Posterior cingulate gyrus (tissue), 11 donors: ENCODE measurements at places on chromosomes 16 and 17.

- DNase-seq = no peak
Observed at GRCh38 chr16:23498863-23499262, 11.4 kb downstream of the GGA2 start.

DNA sequence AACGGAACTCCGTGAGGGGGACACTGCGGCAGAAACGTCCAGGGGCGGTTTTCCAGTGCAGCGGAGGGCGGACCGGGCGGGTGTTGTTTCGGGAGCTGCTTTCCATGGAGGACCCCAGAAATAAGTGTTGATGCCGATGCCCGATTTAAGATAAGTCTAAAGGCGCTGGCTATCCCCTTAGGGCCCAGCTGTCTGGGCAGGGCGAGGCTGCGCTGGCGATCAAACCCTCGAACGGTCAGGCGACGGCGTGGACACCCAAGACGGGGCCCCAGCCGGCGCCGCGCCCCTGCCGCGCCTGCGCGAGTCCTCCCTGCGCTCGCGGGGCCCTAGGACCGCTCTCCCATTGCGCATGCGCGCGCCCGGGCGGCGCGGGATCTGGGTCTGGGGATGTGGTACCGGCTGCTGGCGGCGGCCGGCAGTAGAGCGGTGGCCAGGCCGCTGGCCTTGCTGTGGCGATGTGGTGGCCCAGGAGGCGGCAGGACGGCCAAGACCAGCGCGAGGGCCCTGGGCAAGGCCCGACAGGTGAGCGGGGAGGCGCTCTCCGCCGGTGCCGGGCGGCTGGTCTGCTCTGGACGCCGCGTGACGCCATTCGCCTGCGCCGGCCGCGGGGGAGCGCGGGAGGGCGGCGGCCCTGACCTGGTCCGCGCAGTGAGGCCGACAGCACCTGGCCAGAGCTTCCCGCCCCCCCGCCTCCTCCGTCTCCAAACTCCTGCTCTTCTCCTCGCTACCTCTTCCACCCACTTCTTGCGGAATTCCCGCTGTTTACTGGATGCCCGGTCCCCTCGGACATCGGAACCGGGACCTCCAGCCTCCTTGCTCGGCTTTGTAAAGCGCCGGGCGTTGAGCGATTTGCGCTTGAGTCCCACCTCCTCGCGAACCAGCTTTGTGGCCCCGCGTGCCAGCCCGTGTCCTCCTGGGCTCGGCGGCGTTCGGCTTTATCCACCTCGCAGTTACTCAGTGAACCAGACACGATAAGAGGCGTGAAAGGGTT, 24.0 kb downstream of the DEF8 start:
- peak; percentile 83 for DNase-seq

DNA sequence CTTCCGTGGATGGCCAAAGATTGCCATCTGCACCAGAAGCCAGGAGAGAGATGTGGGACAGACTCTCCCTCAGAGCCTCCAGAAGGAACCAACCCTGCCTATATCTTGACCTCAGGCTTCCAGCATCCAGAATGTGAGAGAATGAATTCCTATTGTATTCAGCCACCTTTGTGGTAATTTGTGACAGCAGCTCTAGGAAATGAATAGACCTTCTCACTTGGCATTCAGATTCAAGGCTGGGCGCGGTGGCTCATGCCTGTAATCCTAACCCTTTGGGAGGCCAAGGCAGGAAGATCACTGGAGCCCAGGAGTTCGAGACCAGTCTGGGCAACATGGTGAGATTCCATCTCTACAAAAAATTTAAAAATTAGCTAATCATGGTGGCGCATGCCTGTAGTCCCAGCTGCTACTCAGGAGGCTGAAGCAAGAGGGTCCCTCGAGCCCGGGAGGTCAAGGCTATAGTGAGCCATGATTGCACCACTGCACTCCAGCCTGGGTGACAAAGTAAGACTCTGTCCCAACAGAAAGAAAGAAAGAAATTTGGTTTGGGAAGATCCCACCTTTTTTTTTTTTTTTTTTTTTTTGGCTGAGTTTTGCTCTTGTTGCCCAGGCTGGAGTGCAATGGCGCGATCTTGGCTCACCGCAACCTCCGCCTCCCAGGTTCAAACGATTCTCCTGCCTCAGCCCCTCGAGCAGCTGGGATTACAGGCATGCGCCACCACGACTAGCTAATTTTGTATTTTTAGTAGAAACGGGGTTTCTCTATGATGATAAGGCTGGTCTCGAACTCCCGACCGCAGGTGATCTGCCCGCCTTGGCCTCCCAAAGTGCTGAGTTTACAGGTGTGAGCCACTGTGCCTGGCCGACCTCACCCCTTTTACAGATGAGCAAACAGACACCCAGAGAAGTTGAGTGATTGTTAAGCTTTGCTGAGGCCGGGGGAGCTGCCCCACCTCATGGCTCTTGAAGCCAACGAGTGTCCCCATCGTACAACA, 4.3 kb upstream of the CPSF4L start:
- DNase-seq = no peak

DNA sequence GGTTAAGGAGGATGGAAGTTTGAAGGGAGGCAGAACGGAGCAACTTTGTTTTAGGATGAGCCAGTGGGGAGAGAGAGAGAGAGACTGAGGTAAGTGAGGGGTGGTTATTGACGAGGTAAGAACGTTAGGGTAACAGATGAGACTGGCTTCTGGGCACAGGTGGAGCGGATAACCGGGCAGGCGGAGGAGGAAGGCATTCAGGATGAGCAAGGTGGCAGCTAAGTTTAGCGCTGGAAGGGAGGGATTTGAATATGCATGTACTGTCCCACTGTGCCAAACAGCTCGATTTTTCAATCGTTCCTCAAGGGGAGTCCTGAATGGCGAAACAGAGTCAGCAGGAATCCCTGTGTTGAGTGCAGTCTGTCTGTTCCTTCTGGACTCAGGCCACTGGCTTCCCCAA, 35.8 kb downstream of the CACNG3 start:
- DNase-seq = no peak

DNA sequence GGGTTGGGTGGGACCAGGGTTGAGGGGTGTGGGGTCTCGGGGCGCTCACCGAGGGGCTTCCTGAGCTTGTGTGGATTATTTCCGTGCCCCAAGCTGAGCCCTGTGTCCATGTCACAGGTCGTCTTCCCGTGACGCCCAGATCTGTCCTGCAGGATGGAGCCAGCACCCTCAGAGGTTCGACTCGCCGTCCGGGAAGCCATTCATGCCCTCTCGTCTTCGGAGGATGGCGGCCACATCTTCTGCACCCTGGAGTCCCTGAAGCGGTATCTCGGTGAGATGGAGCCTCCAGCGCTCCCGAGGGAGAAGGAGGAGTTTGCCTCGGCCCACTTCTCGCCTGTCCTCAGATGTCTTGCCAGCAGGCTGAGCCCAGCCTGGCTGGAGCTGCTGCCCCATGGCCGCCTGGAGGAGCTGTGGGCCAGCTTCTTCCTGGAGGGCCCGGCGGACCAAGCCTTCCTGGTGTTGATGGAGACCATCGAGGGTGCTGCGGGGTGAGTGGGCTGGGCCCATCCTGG, 1.0 kb downstream of the TELO2 start:
- peak; percentile 82 for DNase-seq

GRCh38 chr16:5604770-5605169, 507.2 kb upstream of the EEF2KMT start:
- DNase-seq = peak; percentile 22

- no peak for DNase-seq
Observed at GRCh38 chr17:49067163-49067562, 65.4 kb upstream of the B4GALNT2 start.

DNA sequence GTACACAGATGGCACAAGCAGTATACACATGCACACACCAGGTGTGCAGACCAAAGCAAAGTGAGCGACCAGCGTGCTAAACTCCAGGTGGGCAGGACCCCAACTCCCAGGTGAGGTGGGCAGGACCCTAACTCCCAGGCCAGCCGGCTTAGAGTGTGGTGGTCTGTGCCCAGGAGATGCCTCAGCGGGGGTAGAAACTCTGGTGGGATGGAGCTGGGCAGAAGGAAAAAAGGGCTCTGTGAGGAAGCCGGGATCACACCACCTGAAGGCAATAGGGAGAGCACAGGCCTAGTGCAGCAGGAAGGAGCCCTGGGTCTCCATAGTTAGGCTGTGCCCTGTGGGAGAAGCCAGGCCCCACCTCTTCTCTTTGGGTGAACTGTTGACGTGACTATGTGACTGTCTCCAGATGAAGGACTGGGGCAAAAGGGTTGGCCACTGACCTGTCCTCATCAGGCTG, 1.6 kb upstream of the FOXJ1 start:
- no peak for DNase-seq

- no peak for DNase-seq
Observed at GRCh38 chr16:64687786-64688185, 434.1 kb downstream of the CDH11 start.

- no peak for DNase-seq
Observed at GRCh38 chr16:7372095-7372494, 39.5 kb downstream of the RBFOX1 start.
